ENCODE measurements at places on chromosomes 6 and 20.

GRCh38 chr6:144262470-144263369 lies 22.4 kb upstream of the UTRN start:
- DNase-seq = no peak

DNA sequence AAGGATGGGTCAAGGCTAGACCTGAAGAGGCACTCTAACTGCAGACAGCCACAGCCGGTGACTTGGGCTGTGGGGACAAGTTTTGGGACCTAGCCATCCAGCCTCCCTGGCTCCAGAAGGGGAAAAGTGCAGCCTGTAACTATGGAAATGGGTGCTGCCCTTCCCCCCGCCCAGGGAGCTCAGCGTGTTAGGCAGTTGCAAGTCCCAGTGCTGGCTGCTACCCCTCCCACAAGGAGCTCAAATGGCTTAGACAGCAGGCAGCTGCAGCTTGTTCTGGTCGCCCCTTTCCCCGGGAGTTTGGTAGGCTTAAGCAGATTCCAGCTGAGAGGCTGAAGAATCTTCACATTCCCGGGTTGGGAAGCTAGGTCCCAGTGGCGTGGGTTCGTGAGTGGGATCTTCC lies 162.6 kb downstream of the FAM83B start:
- no peak for DNase-seq

DNA sequence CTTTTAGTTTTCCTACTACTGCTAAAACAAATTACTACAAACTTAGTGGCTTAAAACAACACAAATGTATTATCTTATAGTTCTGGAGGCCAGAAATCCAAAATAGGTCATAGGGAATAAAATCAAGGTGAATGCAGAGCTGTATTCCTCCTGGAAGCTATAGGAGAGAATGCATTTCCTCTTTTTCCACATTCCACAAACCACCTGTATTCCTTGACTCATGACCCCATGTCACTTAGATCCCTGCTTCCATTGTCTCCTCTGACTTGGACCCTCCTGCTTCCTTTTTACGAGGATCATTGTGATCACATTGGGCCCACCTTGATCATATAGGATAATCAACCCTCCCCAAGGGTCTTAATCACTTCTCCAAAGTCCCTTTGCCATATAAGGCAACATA lies 200.8 kb downstream of the KCNQ5 start:
- DNase-seq = no peak

GRCh38 chr6:89205819-89206218 lies 11.3 kb downstream of the GABRR1 start:
- DNase-seq = no peak

GRCh38 chr6:17470202-17470937 lies 77.0 kb downstream of the CAP2 start:
- no peak for DNase-seq

DNA sequence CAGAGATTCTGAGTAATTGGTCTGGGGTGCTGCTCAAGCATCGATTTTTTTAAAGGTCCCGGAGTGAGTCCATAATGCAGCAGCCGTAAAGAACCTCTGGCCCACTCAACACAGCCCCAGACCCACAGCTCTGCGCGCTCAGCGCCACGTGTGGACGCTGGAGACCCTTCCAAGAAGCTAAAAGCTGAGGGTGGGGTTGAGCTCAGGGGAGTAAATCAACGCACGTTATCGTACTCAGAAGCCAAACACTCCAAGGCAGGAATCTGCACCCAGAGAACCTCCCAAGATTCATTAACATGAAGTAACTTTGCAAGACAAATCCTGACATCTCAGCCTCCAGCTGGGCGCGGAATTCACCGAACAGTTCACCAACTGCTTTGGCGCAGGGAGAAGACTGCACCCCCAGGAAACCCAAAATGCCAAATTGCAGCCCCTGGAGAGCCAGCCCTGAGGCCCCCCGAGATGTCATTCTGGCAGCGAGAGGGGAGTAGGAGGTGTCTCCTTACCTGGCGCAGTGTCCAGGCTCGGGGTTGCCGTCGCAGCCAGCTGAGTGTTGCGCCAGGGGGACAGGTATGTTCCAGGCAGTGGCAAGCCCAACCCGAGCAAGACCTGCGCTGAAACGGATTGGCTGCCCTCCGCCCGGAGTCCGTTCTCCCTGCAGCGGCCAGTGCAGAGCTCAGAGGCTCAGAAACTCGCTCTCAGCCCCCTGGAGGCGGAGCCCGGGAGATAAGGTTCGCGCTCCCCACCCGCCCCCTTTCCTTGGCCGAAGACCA lies at the start of gene COL21A1:
Gene COL21A1 (minus strand): TSS at position 700 of the 773 bp plus-strand sequence. CDS start 64,962 bp downstream, outside the sequence.
- no peak for DNase-seq

GRCh38 chr6:170000071-170000843 lies 248.8 kb downstream of the ERMARD start:
- no peak for DNase-seq

DNA sequence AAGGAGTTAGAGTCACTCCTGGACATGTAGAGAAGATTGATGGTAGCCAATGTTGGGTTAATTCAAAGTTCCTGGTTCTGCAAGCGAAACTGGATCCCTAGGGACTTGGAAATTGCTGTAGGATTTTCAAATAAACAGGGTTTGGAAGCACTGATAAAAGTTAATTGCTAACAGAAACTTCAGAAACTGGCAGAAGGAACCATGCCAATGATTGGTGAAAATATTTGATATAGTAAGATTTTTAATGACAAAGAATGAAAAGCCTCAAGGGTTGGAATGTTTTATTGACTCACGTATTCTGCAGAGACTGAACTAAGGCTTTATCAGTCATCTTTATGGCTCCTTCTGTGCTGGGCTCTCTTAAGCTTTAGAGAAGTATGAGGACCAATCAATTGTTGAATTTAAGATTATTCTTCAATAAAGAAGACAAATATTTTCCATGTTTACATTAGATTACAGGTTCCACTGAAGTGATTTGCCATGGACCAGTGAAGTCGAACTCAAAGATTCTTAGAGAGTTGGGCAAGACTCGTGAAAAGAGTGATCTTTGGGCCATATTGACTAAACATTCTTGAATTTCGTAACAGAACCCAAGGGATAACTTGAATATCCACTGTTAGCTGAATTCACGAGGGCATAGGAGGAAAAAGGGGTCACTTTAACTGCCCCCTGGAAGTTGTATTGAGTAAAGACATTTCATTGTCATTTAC lies 371.4 kb downstream of the HDGFL1 start:
- no peak for DNase-seq

- no peak for DNase-seq
Measured at GRCh38 chr6:31918069-31918720, 9.3 kb upstream of the C2 start.

DNA sequence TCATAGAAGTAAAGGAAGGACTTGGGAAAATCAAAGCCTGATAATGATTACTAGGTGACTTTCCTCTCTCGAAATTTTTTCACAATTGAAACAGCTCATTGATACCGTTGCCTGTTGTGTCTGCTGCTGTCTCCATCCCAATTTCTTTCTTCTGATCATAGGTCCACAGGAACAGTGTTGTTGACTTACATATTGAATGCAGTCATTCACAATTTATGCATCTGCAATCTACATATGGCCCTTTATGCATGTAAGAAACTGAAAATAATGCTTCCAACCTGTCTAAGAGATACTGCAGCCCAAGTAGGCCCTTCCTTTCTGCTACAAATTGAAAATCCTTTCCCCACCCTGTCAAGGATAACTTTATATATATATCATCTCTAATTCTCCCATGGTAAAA lies 381.3 kb downstream of the PKHD1 start:
- no peak for DNase-seq

- DNase-seq = no peak
Measured at GRCh38 chr6:120320481-120321162, 971.1 kb upstream of the MAN1A1 start.

- DNase-seq = no peak
Measured at GRCh38 chr20:25380945-25381614, 9.6 kb downstream of the ABHD12 start.

DNA sequence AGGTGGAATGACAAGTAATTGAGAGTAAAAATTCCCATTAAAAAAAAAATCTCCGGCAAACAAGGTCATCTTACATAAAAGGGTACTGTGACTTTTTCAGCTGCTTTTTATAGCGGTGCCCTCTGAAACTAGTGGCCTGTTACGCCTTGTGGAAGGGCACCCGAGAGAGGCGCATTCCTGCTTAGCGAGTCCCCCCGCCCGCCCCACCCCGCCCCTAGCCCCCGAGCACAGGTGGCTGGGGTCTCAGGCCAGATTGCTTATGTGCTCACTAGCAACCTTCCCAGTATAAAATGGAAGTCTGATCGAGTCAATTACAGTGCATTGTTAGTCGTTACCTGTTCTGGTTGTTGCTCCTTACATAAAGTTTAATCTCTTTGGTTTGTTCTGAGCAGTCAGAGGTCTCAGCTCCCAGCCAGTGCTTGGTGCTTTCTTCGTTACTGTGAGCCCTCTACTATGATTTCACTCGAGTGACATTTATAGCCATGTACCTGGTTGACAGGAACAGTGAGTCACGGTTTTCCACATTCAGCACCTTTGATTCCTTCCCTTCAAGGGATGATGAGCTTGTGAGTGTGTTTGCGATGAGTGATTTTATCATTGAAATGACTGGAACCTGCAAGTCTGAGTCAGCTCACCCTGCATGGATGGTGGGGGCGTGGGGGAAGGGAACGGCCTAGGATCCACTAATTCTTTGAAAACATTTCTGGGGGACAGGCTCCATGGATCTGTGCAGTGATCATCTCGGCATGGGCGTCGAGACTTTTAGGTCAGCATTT lies 47.6 kb downstream of the ZDHHC14 start:
- no peak for DNase-seq

GRCh38 chr6:47545223-47545622 lies 67.6 kb downstream of the CD2AP start:
- no peak for DNase-seq
